A549 treated with CORT108297 at 1 μM for 4 hours (cell line): ENCODE measurements at places on chromosomes 1 and 21. TPM values are rescaled to one million over a fixed set of nuclear protein-coding genes. Genes with fewer than 3 reads are reported as not detected.

The KRTAP13-2 gene
- total RNA-seq: not detected in 5 replicates

The LRRC39 gene
- total RNA-seq: 0.07 to 0.15 TPM (median 0.11 TPM) in 4 of 5 replicates, not detected in the other

The DPT gene
- not detected in 5 replicates for total RNA-seq

The TTC22 gene
- total RNA-seq: not detected in 5 replicates

The ACTA1 gene
- total RNA-seq: 0.07 to 0.31 TPM (median 0.16 TPM) in 4 of 5 replicates, not detected in the other

The F13B gene
- total RNA-seq: 0.05 to 0.08 TPM (median 0.06 TPM) in 4 of 5 replicates, not detected in the other

The KRTAP7-1 gene
- total RNA-seq: not detected in 5 replicates
